Renal cortex interstitium (tissue), 15 donors: ENCODE measurements at places on chromosomes 13 and 19. TPM values are rescaled to one million over a fixed set of nuclear protein-coding genes. Genes with fewer than 3 reads are reported as not detected.

The NCAN gene
- polyA plus RNA-seq = 0.39 TPM

- DNase-seq = no peak
Observed at GRCh38 chr13:46685006-46685730, 111.8 kb downstream of the ESD start.

DNA sequence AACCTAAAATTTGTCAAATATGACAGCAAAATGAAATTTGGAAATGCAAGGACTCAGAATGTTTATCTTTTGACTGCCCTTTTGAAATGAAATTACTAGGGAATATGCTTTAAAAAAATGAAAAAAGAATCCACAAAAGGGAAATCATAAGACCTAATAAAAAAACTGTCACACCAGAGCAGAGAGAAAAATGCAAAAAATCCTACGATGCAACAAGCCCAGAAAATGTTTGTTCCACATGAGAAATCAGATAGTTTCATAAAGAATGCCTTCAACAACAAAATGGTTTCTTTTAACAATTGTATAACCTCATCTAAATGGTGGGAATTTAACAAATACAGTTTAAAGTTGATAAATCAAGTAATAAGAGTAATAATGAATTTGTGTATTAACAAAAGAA lies 8.0 kb downstream of the LPAR6 start:
- DNase-seq = no peak

GRCh38 chr19:2476451-2477140 lies 669 bp downstream of the GADD45B start:
- no peak for DNase-seq

DNA sequence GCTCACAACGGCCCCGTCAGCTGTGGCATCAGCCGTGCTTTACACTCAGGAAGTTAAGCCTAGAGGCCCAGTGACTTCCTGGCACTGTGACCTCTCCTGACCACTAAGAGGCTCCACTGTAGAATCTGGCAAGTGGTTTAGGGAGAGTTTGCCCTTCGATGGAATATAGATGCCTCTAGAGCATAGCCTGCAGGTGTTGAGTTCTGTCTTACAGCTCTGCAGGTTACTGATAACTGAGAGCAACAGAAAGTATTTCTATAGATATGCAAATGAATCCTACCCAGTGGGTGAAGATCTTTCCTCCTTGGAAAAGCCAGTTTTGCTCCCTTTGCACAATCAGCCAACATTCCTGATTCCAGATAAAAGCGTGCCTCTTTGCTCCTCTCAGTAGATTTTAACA lies 35.8 kb downstream of the ATP12A start:
- DNase-seq = no peak
